ENCODE measurements at places on chromosomes 7 and 10.

GRCh38 chr7:1720326-1720725 lies 50.2 kb downstream of the ELFN1 start:
- DNase-seq = no peak

GRCh38 chr10:78736926-78737630 lies 331.7 kb upstream of the ZMIZ1 start:
- no peak for DNase-seq

DNA sequence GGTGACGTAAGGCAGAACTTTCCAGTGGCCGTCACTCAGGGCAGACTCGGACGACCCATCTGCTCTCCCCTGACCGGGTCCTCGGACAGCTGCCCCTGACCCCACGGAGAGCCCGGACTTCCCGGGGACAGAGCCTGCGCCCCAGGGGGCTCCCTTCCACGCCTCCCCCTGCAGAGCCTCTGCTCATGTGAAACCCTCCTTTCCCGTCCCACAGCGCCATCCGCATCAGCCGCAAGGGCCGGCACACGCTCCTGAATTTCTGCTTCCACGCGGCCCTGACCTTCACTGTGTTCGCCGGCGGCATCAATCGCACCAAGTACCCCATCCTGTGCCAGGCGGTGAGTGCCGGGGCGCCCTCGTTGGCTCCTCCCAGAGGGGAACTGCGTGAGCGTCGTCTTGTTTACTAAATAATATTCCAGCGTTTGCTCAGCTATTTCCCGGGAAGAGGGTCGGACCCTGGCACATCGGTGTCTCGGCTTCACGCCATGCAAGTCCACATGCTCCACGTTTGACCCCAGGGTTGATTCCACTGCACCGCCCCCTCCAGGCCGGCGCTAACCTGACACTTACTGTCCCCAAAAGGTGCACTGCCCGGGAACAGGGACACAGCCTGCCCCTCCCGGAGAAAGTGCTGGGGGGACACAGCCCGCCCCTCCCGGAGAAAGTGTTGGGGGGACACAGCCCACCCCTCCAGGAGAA lies 10.9 kb downstream of the ADGRA1 start:
- no peak for DNase-seq

DNA sequence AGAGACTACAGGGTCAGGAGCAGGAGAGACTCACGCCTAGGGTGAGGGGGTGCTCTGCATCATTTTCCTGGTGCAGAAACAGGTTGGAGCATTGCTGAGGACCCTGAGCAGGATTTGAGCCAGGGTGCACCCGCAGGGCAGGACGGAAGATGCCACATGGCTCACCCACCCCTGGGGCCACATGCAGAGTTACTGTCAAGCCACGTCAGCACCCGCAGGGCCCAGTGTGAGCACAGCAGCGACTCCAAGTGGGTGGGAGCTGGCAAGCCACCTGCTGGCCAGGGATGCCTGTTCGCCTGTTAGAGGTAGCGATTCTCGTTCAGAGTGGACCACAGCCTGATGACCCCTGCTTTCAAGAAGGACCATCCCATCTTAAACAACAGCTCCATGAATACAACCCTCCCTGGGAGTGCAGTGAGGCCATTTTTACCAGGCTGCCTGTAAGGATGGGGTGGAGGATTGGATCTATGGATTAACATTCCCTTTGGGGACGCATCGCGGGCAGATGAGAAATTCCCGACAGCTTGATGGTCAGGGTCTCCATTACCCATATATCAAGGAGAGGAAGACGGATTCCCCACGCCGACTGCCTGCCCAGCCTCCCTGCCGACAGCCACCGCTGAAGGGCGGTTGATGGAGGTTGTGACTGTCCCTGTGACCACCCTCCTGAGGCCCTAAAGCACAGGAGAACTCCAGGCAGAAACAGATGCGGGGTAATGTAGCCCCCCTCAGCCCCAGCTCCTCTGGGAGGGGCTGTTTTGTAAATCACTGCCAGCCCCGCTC lies 101.1 kb upstream of the RET start:
- no peak for DNase-seq

- DNase-seq = no peak
These were observed 255.3 kb downstream of the DNAJB9 start for GRCh38 chr7:108824840-108825580.

GRCh38 chr10:49349390-49349789 lies 46.5 kb downstream of the DRGX start:
- DNase-seq = no peak

DNA sequence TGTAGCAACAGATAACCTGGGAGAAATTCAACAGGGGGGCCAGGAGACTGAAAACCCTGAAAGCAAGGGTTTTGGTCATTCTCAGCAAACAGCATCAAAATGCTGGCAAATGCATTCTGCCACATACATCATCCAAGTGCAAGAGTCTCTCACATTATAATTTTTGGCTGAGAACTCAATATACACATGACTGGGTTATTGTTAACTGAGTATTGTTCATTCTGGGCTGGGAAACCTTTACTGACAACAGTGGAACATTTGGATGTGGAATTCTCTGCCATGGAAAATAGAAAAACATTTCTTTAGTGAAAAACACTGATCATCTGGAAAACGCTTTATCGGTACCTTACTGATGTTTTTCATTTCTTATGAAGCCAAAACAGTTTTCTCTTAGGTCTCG lies 73.1 kb upstream of the MET start:
- DNase-seq = no peak

DNA sequence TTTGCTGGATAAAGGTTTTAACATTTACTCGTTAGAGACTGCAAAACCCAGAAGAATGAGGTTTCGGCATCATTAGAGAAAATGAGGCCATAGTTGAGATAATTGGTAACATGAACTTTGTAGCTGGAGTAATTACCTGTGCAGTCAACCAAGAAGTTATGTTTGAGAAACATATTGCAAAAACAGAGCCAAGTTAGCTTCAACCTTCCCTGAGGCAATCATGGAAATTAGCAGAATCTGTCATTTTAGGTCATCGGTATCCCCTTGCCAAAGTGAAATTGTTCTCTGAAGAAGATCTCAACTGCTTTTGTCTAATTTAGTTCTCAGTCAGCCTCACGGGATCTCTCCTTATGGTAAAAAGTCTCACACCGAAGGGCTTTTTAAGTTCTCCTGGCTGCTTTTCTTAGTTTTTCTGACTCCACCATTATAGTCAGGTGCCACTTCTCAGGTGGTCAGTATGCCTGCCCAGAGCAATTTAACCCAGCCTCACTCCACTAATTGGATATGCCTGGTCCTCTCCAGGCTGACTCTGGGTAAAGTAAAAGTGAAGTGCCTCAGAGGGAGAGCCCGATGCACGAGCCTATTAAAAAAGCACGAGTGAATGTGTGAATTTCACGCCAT lies 52.5 kb downstream of the NRCAM start:
- no peak for DNase-seq

DNA sequence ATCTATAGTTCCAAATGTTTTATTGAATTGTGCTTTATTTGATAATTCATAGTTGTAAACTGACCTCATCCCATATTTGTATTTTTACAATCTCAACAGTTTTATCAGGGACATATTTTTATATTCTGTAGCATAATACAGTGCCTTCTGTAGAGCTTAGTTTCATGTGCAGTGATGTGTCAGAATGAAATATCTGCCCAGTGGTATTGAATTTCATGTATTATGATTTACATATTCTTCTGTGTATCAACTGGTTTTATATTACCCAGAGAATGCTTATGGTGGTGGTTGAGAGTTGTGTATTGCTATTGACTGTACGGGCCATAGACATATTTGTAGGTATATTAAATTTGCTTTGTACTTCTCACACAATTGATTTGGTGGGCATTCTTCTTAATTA lies 89.9 kb downstream of the KAT6B start:
- DNase-seq = no peak

GRCh38 chr7:152392254-152392653 lies 43.5 kb downstream of the KMT2C start:
- no peak for DNase-seq

DNA sequence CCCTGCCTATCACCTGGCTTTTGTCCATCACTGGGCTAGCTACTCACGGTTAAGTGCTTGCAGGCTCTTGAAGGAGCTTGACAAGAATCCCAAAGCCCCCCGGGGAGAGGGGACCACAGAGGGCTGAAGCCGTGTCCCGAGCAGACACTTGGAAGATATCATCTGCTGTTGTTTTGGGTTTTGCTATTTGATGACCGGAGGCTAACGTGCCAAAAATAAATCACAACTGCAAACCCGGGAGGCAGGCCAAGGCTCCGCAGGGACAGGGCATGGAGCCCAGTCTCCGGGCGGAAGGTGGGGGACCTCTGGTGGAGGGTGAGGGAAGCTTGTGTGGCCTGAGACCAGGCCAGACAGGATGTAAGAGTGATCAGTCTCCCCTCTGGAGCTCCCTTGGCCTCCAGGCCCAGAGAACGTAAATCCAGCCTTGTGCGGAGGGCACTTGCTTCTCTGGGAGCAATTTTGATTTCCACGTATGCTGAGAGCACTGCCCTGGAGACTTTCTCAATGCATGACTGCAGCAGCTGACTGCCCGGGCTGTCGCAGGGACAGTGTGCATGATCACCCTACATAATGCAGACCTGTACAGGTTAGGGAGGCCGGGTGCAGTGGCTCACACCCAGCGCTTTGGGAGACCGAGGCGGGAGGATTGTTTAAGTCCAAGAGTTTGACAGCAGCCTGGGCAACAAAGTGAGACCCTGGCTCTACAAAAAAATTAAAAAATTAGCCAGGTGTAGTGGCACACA lies at the start of gene PHKG1:
Gene PHKG1 (minus strand): TSS at position 164 of the 743 bp plus-strand sequence. CDS start 4,011 bp downstream, outside the sequence.
- DNase-seq = no peak

DNA sequence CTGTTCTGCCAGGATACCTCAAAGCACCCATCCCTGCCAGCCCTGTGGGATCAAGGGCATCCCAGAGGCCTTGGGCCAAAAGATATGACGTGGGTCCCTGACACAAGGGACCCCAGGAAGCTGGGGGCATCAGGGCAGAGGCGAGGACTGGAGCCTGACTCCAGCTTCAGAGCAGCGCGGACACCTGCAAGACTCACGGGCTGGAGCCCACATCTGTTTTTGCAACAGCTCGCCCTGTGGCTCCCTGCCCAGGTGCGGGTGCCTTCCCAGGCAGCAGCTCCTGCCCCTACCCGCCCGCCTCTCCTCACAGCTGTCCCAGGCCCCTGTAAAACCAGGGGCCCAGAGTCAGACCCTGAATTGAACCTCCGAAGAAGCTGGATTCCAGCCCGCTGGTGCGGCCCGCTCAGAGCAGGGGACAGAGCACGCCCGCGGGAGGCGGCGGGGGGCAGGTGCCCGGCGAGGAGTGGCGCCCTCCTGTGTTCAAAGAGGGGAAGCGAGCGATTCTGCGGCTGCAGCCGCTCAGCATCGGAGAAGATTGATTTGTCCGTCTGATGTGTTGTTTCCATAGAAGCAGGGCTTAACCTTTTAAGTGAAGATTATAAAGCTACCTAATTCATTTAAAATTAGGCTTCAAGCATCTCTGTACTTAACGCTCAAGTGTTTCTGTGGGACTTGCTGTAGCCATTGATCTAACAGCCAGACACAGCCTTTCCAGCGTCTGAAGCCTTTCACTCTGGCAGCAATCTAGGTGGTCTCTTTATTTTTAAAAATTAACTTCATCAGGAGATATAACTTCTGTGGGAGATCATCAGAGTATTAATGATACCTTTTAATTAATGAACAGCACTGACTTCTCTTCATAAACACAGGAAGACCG lies 88.4 kb downstream of the BEND7 start:
- no peak for DNase-seq

GRCh38 chr7:109842386-109842785 lies 1248.5 kb upstream of the LRRN3 start:
- DNase-seq = no peak

Data from SK-N-MC (cell line).